Amniotic stem cell (primary cell): ENCODE measurements at places on chromosomes 4 and X.

DNA sequence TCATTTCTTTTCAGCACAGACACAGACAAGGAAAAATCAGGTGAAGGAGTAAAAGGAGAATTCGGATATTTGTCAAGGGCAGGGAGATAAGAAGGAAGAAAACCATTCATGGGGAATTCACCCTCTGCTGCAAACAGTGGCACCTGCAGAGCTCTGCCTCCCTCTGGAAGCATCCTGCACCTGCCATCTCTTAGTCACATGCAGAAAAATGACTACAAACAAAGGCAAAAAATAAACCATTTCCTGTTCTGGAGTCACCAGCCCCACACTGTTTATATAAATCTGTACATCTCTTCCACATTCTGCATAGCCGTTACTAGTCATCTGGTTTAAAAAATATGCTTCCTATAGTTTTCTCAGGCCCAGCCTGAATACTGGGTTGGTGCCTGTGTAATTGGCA lies 205.3 kb downstream of the ARAP2 start:
- no peak for DNase-seq

DNA sequence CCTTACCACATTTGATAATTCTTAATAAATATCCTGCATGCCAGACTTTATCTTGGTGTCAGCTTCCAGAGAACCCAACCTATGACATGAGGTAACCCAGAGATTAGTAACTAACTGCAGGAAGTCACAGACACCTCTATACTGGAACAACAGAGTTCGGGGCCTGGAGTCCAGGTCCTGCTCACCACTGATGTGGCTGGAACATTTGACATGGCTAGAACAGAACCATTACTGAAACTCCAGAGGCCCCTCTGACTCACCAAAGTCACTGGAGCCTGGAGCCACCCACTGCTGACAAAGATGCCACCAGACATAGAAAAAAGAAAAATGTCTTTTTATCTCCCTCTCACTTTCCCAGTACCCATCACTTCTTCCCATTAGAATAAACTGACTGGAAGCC lies 403.7 kb downstream of the MID1IP1 start:
- DNase-seq = no peak

GRCh38 chrX:15298780-15299179 lies 16.7 kb downstream of the ASB11 start:
- no peak for DNase-seq

DNA sequence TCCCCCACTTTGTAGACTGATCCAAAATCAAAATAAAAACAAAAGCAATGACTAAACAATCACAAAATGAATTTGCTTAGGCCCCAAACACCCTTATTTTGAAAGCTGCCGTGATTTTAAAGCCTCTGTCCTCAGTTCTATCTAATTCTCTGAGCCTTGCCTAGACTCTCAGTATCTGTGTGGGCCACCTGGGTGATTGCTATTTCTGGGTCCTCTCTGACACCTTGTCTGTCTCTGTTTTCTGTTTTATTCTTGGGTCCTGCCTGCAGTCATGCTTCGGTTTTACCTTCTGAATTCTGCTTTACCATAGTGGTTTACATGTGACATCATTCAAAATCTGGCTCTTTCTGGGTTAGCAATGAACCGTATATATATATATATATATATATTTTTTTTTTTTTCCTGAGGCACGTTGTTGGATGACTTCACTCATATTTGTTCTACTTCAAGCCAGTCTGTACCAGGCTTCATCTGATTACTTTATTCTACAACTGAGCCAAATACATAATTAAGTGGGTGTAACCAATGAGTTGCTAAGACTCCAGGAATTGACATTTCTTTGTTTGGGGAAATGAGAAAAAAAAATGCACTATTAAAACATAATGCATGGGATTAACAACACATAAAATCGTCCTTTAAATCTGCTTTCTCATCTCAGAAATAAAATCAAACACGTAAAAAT lies 710.7 kb upstream of the SLIT2 start:
- DNase-seq = no peak

- no peak for DNase-seq
Measured at GRCh38 chr4:108774809-108775530, 12.1 kb upstream of the ETNPPL start.

- no peak for DNase-seq
Measured at GRCh38 chrX:96682516-96682915, 2.1 kb upstream of the DIAPH2 start.

DNA sequence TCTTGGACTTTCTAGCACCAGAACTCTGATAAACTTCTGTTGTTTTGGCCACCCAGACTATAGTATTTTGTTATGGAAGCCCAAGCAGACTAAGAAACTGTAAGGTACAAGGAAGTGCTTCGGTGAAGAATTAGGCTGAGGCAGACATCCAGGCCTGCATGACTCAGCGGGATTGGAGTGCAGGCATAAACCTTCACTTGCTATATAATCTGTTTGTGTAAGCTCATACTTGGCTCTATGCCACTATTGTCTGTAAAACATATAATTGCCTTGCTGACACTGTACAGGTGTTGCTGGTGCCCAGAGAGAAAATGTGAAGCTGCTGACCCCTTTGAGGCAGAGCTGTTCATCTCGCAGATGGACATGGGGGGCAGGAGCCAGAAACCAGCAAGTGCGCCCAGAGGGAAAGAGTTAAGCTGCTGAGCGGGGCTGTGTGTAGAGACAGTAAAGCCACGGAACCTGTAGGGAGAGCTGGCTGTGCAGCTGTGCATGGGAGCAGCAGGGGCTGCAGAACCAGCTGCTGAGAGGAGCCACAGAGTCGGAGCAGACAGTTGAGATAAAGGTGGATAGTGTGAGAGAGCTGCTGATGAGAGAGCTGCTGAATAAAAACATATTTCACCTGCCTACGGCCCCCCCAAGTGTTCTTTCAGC lies 96.2 kb downstream of the RBM46 start:
- DNase-seq = no peak

- no peak for DNase-seq
Measured at GRCh38 chr4:14218641-14219040, 591.1 kb upstream of the BOD1L1 start.

DNA sequence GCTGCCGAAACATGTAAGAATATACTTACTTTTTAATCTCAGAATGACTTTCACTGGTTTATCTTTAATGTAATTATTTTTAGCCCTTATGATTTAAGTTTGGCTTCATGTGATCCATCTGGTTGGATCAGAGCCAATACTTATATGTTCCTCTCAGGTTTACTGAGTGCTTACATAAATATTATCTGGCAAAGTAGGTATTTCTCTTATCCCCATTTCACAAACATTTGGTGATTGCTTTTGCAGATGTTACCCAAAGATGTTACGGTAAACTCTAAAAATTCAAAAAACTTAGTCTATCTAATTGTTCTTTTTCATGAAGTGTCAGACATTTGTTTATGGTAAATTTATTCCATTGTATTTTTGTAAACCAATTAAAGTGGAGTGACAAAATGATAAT lies 115.0 kb upstream of the TLL1 start:
- no peak for DNase-seq

- no peak for DNase-seq
Measured at GRCh38 chrX:4588893-4589292, 875.4 kb upstream of the PRKX start.

DNA sequence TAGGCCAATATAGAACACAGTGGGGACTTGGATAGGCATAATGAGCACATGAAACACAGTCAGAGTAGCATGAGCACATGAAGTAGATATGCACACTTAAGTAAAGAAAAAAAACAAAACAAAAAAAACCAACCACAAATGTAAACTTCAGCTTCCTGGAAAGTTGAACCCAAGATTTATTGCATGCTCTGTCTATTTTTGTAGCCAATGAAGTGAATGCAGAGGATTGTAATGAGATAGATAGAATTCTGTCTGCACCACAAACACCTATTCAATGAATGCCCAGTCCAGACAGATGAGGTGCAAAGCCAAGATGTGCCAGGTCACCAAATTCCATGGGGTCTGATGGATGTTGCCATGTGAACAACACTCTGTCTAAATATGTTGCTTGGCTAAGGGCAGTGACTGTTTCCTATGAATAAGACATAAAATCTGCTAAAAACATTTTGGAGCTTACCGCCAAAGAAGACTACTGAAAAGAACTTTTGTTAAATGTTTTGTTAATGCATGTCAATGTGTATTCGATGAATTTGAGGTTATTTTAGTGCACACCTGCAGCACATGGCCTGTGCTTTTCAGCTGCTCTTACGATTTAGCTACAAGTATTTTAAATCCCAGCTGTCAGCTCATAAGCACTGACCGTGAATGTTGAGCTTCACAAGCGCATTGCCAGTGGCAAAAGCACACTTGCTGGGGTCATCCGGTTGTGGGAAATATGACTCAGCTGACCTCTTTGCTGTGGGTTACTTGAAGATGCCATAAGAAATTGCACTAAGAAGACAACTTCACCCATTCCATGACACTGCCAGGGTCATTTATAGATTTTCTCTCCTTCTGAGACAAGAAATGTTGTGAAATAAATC lies 374.8 kb upstream of the GNPDA2 start:
- DNase-seq = no peak

GRCh38 chrX:107629540-107629909 lies 1.2 kb downstream of the PRPS1 start:
- no peak for DNase-seq

GRCh38 chrX:20414762-20415445 lies 148.2 kb upstream of the RPS6KA3 start:
- no peak for DNase-seq

GRCh38 chr4:74056858-74057562 lies 18.5 kb upstream of the CXCL3 start:
- DNase-seq = peak; percentile 37

- no peak for DNase-seq
Measured at GRCh38 chr4:115790812-115791211, 677.4 kb upstream of the NDST4 start.

- no peak for DNase-seq
Measured at GRCh38 chr4:88257726-88258125, 26.6 kb downstream of the PPM1K start.

DNA sequence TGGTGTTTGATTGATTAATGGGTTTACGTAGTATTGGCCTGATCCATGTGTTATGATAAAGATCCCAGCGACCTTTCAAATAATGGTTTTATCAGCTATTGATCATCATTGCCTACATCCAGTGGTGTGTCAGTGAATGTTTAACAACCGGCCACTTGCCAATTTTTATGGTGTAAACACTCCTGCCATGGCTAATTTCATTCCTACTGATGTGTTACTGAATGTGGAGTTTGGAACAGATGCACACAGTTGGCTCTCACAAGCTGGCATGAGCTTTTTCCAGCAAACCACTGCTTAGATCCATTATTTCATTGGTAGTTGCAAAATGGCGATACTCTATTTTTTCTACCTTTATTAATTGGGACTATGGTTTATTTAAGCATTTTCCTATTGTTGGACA lies 139.9 kb downstream of the REPS2 start:
- no peak for DNase-seq

DNA sequence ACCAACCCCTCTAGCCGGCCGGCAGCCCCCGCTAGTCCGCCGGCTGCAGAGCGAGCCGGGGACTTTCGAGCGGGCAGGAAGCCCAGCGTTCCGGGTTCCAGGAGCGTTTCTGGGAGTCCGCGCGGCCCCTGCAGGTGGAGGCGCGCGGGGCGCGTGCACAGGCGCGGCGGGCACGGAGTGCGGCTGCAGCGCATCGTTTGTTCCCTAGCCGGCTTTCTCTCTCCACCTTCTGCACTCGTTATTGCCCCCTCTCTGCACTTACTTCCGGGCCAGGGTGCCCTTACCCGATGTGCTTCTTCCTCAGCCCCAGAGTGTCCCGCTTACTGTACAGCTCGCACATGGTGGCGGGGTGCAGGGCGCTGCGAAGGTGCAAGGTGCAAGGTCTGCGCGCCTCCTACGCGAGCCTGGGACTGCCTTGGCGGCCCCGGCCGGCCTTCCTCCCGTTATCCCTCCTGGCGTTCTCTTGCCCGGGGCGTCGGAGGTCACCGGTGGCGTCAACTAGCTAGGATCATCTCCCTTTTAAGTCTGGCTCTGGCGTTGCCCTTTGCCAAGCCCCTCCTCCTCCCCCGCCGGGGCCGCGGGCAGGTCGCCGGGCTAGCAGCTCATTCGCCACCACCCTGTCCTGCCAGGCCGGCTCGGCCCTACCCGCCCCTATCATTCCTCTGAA lies at the start of gene ETNPPL:
ETNPPL (minus strand) TSS at position 495 of the 667 bp plus-strand sequence; CDS start at position 340, 155 bp downstream.
- no peak for DNase-seq

DNA sequence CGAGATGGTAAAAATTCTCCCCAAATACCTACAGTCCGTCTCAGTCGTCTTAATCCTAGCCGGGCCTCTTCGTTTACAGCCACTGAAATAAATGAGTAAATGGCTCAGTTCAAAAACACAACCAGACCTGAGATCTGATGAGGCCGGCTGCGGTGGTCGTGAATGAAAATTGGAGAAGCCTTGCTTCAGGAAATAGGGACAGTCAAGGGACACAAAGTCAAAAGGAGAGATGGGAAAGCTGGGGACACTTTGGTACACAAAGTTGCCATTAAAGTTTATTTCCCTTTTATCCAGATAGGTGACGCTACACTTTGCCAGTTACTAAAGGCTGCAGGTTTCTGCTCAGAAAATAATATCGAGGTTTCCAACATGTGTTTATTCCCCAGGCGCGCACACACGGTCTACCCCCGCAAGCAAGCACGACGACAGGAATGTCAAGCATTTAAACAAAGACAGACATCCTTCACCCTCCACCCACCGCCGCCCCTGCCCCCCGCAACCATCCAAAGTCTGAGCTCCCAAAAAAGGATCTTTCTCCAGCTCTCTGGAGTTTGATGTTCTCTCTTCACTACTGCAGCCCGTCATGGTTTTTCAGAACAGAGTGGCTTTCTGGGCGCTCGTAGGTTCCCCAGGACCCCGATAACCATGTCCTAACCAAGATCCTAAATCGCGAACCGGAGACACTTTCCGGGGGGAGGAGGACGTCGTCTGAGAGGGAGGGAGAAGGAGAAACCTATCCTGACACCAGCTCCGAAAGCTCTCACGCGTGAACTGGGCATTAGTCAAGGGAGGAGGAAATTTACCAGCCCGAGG lies 1.3 kb upstream of the PCDH7 start:
- DNase-seq = peak; percentile 16

GRCh38 chr4:183875251-183875825 lies 29.8 kb upstream of the STOX2 start:
- DNase-seq = no peak

DNA sequence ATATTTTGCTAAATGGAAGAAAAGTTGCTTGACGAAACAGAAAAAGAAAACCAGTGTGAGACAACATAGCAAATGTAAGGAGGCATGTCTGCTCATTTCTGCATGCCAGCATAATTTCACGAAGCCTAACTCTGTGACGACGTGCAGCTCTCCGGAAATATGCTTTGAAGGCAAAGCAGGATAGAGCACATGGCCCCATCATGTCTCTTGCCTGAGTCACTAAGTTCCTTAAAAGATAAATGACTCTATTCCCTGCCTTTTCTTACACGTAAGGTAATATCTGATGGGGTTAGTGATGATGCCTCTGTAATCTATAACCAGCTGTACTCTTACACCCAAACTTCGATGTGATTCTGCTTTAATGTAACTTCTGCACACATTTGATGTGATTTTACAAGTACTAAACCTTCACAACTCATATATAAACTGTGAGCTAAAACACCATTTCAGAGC lies 64.5 kb downstream of the ANXA3 start:
- DNase-seq = no peak
